IPS-NIHi11 (cell line): ENCODE measurements at places on chromosomes 4 and X.

- DNase-seq = no peak
Measured at GRCh38 chrX:15579778-15580747, 20.7 kb downstream of the ACE2 start.

DNA sequence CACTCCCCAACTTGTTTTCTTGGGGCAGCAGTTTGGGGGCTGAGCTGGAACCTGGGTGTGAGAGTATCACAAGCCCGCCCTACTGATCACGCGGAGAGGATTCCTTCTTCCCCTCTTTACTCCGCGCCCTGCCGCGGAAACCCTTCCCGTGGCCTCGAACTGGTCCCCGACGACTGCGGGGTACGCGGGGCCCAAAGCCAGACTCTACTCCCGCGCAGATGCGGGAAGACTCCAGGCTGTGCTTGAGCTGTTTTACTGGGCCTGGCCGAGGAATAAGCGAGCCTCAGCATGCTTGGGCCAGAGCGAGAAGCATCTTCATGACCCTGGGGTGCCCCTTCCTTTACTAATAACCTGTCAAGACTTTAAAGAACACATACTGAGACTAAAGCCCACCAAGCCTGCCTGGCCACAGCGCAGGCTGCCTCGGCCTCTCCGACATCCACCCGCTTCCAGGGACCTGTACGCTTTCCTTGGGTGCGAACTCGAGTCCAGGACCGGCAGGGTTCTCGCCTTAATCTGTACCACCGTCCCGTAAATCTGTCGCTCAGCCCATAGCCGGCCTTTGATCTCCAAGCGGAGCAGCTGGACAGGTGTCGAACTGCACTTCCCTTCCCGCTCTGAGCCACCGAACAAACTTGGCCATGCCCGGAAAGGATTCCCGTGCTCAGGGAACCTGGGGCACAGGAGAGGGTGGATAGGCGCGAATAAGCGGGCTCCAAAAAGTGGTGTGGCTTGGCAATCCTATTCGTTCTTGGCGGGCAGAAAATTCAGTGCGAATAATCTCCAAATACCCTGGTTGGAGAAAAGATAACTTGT is 55.0 kb upstream of the TMEM33 start:
- peak; percentile 17 for DNase-seq

GRCh38 chr4:6749340-6750171 is 33.0 kb upstream of the KIAA0232 start:
- peak; percentile 49 for DNase-seq

DNA sequence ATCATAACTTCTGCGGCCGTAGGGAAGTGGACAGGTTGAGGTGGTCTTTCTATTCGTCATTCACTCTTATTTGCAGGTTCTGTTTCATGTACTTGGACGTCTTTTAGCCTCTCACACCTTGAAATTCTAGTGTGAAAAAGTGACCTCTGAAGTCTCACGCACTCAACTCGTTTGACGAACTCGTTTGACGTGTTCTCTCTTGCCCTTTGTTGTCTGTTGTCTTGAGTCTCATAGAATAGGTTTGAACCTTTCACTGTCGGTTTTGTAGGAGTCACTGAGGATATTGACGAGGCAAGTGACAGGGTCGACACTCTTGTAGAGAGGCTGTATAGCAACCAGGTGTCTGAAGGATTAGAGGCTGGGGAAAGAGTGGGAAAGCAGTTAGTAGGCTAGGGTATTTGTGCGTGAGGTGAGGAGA is 1.1 kb upstream of the PGRMC2 start:
- no peak for DNase-seq
